Forelimb muscle (tissue), 1 donor: ENCODE measurements at places on chromosomes 3 and 15.

- DNase-seq: no peak
Observed at GRCh38 chr15:65761210-65761926, 30.7 kb downstream of the DENND4A start.

- no peak for DNase-seq
Observed at GRCh38 chr3:140726066-140726465, 48.2 kb downstream of the TRIM42 start.

DNA sequence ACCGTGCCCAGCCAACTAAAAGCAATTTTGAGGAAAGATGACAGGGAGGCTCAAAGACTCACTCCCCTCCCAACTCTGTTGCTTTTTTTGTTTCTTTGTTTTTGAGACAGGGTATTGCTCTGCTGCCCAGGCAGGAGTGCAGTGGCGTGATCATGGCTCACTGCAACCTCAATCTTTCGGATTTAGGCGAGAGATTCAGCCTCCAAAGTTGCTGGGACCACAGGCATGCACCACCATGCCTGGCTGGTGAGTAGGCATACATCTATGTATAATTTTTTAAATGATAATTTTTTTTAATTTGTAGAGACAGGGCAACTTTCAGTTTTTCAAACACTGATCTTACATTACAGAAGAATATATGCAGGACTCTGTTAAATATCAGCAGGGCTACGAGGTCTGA lies 15.8 kb upstream of the THUMPD3 start:
- no peak for DNase-seq

- no peak for DNase-seq
Observed at GRCh38 chr3:20288050-20288449, 102.0 kb upstream of the SGO1 start.

GRCh38 chr3:13379201-13379830 lies 40.8 kb downstream of the NUP210 start:
- peak; percentile 4 for DNase-seq

DNA sequence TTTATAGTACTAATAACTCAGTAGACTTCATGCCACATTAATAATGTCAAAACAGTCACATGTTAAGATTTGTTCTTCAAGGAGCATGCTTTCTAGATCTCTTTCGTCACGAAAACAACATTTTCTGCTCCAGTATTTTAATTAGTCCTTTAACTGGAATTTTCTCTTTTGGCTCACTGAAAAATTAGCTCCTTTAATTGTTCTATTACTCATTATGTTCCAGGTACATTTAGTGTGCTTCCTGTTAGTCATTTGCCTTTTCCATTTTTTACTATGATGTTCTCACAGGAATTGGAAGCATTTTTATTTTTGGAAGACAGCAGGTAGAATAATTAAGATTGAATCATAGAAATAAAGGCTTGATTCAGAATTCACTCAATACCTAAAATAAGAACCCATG lies 111.2 kb downstream of the SLC9A9 start:
- DNase-seq: no peak

- DNase-seq: no peak
Observed at GRCh38 chr3:162632672-162633071, 1136.1 kb downstream of the OTOL1 start.

DNA sequence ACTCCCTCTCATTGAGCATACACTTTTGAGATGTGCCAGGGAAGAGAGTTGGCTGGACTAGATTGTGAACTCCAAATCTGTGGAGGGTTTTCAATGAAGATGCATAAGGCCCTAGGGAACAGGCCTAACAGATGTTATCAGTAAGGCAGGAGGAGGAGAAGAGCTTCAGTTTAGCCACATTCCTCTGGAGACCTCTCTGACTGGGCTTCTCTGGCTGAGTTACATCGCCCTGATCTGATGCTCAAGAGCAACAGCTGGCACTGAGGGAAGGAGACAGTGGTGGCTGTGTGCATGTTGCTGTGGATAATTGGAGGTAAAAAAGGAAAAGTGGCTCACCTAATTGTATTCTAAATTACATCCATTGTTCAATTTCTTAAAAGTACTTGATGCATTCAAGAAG lies 206.4 kb upstream of the CFAP20DC start:
- no peak for DNase-seq

DNA sequence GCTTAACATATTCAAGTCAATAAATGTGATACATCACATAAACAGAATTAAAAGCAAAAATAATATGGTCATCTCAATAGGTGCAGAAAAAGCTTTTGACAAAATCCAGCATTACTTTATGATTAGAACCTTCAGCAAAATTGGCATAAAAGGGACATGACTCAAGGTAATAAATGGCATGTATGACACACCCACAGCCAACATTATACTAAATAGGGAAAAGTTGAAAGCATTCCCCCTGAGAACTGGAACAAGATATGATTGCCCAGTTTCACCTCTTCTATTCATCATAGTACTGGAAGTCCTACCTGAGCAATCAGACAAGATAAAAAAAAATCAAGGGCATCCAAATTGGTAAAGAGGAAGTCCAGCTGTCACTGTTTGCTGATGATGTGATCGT lies 594.7 kb downstream of the DIPK2A start:
- no peak for DNase-seq

DNA sequence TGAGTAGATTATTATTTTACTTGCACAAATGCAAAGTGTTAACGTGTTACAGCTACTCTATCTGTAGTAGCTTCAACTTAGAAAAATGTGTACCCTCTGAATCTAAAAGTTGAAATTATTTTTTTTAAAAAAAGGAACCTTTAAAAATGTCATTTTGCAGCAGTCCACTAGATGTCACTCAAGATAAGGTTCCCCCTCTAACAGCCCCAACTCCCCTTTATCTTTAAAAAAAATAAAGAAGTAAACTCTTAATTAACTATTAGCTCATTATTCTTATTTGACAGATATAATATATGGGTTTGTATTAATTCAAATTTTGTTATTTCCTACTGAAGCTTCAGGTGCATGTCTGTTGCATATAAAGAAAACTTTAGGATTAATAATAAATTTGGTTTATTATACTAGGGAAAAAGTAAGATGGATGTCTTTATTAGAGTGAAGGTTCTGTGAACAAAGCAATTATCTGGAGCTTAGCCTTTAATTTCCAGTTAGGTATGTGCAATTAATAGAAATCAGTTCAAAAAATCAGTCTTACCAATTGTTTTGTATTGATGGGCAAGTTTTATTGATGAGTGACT lies 288.5 kb downstream of the VGLL3 start:
- DNase-seq: no peak

GRCh38 chr3:8709801-8710507 lies 23.6 kb upstream of the CAV3 start:
- no peak for DNase-seq

GRCh38 chr3:84755860-84756259 lies 202.9 kb upstream of the CADM2 start:
- DNase-seq: no peak

GRCh38 chr3:132180337-132180791 lies 136.8 kb upstream of the ACP3 start:
- DNase-seq: no peak

- no peak for DNase-seq
Observed at GRCh38 chr3:194396859-194397756, 2.0 kb downstream of the GP5 start.

DNA sequence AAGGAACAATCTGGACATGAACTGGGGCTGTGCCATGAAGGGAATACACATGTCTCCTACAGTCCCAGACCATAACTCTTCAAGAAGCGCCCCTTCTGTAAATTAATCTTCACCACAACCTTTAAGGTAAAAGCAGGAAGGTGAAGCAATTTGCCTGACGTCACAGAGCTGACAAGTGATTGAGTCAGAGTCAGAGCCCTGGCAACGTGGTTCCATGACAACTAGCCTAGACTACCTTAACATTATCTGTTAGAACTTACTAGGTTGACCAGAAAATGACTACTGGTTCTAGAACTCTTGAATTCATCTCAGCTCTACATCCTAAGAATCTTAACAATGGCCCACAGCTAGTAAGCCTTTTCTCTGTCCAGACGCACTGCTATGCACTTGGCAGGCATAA lies 124.6 kb downstream of the NTRK3 start:
- DNase-seq: no peak

- DNase-seq: no peak
Observed at GRCh38 chr3:101828691-101829436, 20.4 kb upstream of the NFKBIZ start.

DNA sequence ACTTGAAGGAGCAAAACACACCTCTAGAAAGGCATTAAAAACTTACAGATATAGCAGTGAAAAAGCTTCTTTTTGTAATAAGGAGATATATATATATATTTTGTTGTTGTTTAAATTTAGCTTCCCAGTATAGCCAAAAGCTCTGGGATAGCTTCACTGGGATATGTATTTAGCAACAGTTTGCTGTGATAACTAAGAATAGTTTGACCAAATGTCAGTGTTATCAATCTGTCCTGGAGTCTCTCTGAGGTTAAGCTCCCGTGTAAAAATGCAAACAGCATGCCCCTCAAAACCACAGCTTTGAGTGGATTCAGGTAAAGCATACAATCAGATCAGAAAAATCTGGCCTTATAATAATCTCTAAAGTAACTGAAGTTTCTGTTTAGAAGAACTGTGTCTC lies 2.9 kb downstream of the CADPS start:
- no peak for DNase-seq

- DNase-seq: no peak
Observed at GRCh38 chr3:3800685-3801493, 1.7 kb downstream of the LRRN1 start.

GRCh38 chr3:154427685-154428285 lies 2.2 kb downstream of the GPR149 start:
- no peak for DNase-seq

DNA sequence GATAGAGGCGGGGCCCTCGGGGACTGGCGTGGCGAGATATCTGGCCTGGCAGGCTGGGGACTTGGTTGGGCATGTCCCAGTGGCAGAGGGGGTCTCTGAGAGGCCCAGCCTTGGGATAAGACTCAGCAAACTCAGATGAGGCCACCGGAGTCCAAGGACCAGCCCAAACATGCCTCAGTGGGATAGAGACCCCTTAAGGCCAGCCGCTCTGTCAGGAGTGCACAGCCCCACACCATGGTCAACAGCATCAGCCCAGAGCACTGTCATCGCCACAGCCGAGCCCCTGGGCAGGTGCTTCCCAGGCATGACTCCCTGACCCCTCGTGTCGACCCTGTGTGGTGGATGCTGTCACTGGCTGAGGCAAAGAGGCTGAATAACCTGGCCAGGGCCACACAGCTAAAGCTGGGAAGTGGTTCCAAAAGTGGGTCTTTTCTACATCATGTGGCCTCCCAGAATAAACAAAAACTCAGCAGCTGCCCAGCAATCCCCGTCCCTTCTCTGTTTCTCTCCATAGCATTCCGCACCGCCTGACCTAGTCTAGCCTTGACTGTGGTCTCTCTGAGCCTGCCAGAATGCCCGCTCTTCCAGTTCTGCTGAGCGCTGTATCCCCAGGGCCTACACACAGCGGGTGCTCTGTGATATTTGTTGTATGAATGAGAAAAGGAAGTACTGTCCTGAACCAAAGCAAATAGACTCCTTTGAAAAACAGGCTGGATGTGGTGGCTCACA lies 15.1 kb downstream of the CTSH start:
- DNase-seq: no peak

GRCh38 chr3:159447841-159448240 lies 540.8 kb upstream of the IL12A start:
- DNase-seq: no peak

DNA sequence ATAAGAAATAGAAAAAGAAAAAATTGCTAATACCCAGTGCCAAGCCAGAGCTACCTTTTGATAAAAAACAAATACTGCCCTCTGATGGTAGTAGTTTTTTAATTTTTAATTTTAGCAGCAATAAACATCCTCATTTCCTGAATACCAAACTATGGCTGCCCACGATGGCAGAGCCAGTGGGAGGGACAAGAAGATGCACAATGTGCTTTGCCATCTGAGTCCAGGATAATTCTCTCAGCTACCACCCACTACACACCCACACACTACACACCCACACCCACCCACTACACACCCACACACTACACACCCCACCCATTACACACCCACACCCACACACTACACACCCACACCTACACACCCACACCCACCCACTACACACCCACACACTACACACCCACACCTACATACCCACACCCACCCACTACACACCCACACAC lies 17.8 kb downstream of the CEP19 start:
- DNase-seq: no peak

- no peak for DNase-seq
Observed at GRCh38 chr15:31296219-31296645, 30.4 kb upstream of the KLF13 start.

GRCh38 chr3:117355566-117355965 lies 646.0 kb downstream of the TUSC7 start:
- DNase-seq: no peak

DNA sequence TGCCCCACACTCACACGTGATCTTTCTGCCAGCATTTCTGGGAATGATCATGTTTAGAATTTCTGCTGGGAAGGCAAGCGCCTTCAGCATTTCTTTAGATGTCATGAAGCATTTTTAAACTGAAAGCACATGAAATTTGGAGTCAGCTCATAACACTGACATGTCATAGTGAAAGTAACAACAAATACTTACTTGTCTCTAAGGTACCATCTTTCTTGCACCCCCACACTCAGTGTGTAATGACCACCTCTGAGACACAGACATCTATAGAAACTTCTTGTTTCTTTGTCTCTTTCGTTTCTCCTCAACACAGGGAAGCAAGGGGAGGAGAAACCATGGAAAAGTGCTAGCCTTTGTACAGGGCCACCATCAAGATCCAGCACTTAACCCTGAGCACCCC lies 171.7 kb downstream of the RORA start:
- no peak for DNase-seq

DNA sequence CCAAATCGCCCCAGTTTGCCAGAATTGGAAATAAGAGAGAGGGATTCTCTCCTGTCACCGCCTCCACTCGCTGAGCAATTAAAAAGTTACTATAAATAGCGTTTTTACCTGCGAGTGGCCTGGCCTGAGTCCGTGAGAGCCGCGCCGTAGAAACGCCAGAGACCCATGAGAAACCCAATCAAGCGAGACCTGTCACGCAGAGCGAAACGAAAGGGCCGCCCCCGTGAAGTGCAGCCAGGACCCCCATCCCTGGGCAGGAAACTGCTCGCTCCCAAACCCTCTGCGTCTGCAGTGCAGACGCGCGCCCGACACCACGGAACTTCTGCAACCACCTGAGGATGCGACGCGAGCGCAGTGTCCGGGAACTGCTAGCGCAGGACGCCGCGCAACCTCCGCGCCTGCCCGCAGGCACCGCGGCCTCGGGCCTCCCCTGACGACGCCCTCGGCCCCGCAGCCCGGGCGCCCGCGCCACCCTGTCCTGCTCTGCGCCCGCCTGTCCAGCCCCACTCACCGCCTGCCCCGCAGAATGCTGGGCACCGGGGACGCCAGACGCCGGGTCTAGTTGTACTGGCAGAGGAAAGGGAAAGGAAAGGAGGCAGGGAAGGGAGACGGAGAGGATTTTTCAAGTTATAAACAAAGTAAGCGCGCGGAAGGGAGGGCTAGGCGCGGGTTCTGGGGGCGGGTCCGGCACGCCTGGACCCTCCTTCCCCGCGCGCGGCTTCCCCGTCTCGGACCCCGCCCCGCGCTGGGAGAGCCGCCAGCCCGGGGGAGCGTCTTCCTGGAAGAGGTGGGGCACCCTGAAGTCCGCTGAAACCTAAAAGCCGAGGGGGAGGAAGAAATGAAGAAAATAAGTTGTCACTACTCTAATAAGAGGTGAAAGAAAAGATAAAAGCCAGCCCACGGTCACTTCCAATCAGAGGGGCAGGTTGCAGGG lies at the start of gene PLSCR4:
Gene PLSCR4 (minus strand): TSS at position 657 of the 934 bp plus-strand sequence. CDS start 29,034 bp downstream, outside the sequence.
- no peak for DNase-seq
